ENCODE measurements at places on chromosomes 5 and 9.

GRCh38 chr5:135379046-135379654 is 19.9 kb downstream of the MACROH2A1 start:
- DNase-seq, result no peak

DNA sequence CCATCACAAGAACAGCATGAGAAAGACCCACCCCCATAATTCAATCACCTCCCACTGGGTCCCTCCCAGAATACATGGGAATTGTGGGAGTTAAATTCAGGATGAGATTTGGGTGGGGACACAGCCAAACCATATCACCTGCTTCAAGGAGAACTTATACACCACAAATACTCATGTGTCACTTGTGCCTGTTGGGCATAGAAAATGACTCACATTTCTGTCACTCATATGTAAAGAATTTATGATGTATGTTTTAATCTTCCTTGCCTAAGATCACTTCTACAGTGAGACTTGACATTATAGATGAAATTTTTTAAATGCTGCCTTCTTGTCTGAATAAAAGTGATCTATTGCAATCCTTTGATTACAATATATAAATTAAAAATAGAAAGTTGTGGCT is 23.0 kb upstream of the PRDM6 start:
- DNase-seq, result no peak

GRCh38 chr5:14218897-14219573 is 75.9 kb downstream of the TRIO start:
- DNase-seq, result no peak

- DNase-seq, result no peak
Observed at GRCh38 chr9:87527211-87527916, 29.7 kb downstream of the DAPK1 start.

DNA sequence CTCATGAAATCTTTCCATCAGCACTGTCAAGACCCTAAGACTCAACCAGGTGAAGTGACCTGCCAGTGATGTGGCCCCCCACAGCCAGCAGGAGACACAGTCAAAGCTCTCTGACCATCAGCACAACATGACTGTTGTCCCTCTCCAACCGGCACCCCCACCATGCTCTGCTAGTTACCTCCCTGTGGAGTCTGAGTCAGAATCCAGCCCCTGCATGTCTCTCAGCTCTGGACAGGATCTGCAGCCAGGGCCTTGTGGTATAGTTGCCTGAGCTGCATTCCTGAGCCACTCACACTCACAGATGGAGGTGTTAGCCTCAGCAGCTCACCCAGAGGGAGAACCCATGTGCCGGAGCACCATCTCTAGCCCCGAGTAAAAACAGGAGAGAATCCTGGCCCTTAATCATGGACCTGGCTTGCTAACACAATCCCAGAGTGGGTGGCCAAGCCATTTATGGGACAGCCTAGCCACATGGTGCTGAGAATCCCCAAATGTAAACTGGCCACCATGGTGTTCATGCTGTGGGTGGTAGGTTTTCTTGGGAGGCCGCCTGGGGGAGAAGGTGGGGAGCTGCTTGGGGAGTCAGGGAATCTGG is 237.8 kb downstream of the PAPPA start:
- peak; percentile 75 for DNase-seq

GRCh38 chr9:95171001-95171400 is 146.5 kb downstream of the FANCC start:
- DNase-seq, result no peak
